IMR-90 (cell line): ENCODE measurements at places on chromosomes 3 and 15. TPM values are rescaled to one million over a fixed set of nuclear protein-coding genes. Genes with fewer than 3 reads are reported as not detected.

FSIP1 gene
- total RNA-seq: 0.18 and 0.56 TPM in 2 replicates

POC1A gene
- total RNA-seq: 8.3 and 10.6 TPM in 2 replicates

CCR8 gene
- not detected in 2 replicates for total RNA-seq

PLAAT1 gene
- total RNA-seq: 0.54 and 0.56 TPM in 2 replicates

TMC3 gene
- total RNA-seq: not detected in 2 replicates

MESP2 gene
- total RNA-seq: 0.18 and 0.28 TPM in 2 replicates

GFM1 gene
- 36.0 and 55.0 TPM in 2 replicates for total RNA-seq

TMCO5A gene
- total RNA-seq: not detected in 2 replicates

UROC1 gene
- total RNA-seq: not detected in 2 replicates
